GM10248 (cell line): ENCODE measurements at places on chromosomes 2 and 18.

GRCh38 chr2:118584062-118584749, 263.2 kb downstream of the EN1 start:
- DNase-seq = no peak

- DNase-seq = no peak
These were observed 18.9 kb downstream of the STEAP3 start for GRCh38 chr2:119242276-119243119.

DNA sequence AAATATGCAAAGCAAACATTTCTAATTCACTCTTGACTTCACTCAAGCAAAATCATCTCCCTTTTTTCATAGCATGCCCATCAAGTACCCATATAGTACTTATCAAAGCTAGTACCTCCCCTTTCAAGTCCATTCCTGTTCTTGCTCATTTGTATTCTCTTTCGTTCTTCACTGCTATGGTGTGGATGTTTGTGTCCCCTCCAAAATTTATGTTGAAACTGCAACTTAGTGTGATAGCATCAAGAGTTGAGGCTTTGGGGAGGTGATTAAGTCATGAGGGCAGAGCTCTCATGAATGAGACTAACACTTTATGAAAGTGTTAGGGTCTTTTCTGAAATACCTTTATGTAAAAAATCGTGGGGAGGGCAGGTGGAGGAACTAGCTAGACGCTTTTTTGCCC, 52.9 kb downstream of the RNU4ATAC start:
- no peak for DNase-seq

GRCh38 chr18:72613534-72613930, 69.4 kb upstream of the CBLN2 start:
- no peak for DNase-seq

DNA sequence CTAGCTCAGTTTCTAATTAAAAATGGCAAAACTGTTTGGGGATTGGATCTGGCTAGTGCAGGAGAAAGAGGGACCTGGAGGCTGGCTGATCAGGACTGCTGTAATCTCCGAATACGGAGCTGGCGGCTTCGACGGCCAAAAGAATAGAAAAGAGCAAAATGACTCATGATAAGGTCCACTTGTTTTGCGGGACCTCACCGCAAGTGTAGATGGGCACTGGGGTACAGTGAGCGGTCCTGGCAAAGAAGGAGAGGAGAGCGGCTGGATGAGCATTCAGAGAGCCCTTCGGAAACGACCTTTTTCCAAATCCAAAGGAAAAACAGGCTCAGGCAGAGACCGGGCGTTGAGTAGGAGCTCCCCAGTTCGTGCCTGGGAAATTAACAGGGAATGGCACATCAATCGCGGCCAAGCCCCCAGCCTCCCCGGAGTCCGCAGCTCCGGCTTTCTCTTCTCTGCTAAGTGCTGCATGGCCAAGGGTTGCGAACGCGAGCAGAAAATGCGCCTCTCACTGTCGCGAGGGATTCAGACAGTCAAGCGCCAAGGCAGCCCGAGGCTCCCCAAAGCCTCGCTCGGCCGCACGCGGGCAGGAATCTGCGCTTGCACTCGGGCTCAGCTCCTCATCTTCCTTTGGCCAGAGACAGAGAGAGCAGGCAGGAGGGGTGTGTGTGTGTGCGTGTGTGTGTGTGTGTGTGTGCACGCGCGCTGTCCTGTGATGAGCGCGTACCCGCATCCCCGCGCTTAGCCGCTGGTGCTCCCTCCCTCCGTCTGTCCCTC, 1.8 kb downstream of the DCC start:
- peak; percentile 13 for DNase-seq

- no peak for DNase-seq
These were observed 24.1 kb downstream of the MAL start for GRCh38 chr2:95049683-95049955.

GRCh38 chr2:98191883-98192282, 104.9 kb downstream of the VWA3B start:
- no peak for DNase-seq
